ENCODE measurements at places on chromosomes 4 and X. TPM values are rescaled to one million over a fixed set of nuclear protein-coding genes. Genes with fewer than 3 reads are reported as not detected.

Gene PDLIM3
- 47.0 TPM for total RNA-seq

Gene FGFBP2
- total RNA-seq = not detected

Gene CPZ
- total RNA-seq = under 0.01 TPM

Gene SSX4B
- total RNA-seq = not detected

Gene LUZP4
- not detected for total RNA-seq

Gene CABS1
- total RNA-seq = not detected

Gene TCEAL6
- total RNA-seq = not detected
